Memory B cell (primary cell): ENCODE measurements at places on chromosomes 1 and 21.
A peak's percentile ranks its signal among the peaks of the same experiment; 100 is the strongest.

DNA sequence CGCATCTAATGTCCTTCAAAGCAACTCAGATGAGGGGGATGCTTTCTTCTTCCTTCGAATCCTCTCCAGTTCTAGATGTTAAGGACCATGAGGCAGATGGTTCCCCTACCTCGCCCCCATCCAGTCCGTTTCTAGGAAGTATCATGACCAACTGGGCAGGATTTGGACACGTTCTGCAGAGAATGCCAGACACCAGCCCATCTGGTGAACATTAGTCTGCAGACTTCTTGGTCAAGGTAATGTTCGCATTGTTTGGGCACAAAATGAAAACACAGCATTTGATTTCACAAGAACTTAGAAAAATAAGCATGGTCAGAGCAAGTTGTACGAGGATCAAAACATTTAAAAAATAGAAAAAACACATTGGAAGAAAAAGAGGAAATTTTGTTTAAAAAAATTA lies 25.4 kb upstream of the ADARB1 start:
- no peak overlapping the region for H3K27ac ChIP-seq
- DNase-seq, result no peak
- H3K4me3 ChIP-seq, result no peak overlapping the region
- H3K36me3 ChIP-seq, result no peaks in the 10 kb centered on the region
- peaks cover 30% of the 10 kb centered on the region for H3K27me3 ChIP-seq
- no peaks in the 10 kb centered on the region for H3K4me1 ChIP-seq

- no peaks in the 10 kb centered on the region for H3K36me3 ChIP-seq
- peak; percentile 21 for DNase-seq
- H3K27ac ChIP-seq, result no peak overlapping the region
- peaks cover 36% of the 10 kb centered on the region for H3K4me1 ChIP-seq
- no peak overlapping the region for H3K4me3 ChIP-seq
These were observed 124.7 kb upstream of the KIAA0040 start for GRCh38 chr1:175317309-175317708.

DNA sequence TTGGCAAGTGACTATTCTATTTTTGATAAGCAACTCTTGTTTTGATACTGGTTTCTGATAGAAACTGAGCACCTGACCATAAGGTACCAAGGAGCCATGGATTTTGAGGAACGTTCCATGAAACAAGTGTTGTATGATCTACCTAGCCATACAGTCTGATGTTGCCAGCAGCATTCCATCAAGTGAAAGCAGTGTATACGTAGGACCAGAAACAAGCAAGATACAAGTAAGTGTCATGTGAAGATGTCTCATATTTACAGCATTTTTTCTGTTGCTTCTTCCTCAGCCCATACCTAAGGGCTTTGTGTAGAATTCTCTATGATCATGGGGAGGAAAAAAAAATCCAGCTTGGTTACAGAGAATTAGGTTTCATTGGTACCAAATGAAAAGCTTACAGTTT lies 55.6 kb upstream of the RABGAP1L start:
- H3K27me3 ChIP-seq, result no peaks in the 10 kb centered on the region
- H3K27ac ChIP-seq, result no peak overlapping the region
- no peaks in the 10 kb centered on the region for H3K4me1 ChIP-seq
- H3K36me3 ChIP-seq, result no peaks in the 10 kb centered on the region
- H3K4me3 ChIP-seq, result no peak overlapping the region

DNA sequence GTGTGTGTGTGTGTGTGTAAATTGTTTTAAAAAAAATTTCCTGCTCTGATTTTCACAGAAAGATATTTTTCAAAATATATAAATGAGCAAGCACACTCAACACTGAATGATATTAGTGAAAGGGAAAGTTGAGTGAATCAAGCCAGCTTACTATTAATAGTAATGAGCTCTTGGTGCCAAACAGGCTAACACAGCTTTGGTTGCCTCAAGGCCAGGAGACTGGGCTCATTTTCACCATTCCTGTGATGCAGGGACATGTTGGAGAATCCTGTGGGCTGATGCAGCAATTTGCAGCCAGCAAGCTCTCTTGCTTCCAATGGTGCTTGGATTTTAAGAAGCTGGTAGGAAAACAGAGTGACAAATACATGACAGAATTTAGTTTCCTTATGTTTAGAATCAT lies 30.2 kb downstream of the PLA2G4A start:
- H3K27ac ChIP-seq, result no peak overlapping the region
- H3K36me3 ChIP-seq, result no peaks in the 10 kb centered on the region
- no peak for DNase-seq
- no peaks in the 10 kb centered on the region for H3K4me1 ChIP-seq
- H3K4me3 ChIP-seq, result no peak overlapping the region

- H3K27me3 ChIP-seq, result peaks cover 2% of the 10 kb centered on the region
- H3K4me1 ChIP-seq, result no peaks in the 10 kb centered on the region
- DNase-seq, result no peak
- H3K27ac ChIP-seq, result no peak overlapping the region
- H3K4me3 ChIP-seq, result no peak overlapping the region
These were observed 380.5 kb upstream of the VAMP3 start for GRCh38 chr1:7390604-7391000.

- no peaks in the 10 kb centered on the region for H3K4me1 ChIP-seq
- no peak overlapping the region for H3K27ac ChIP-seq
- no peak overlapping the region for H3K4me3 ChIP-seq
- H3K27me3 ChIP-seq, result no peaks in the 10 kb centered on the region
- no peaks in the 10 kb centered on the region for H3K36me3 ChIP-seq
These were observed 516.9 kb downstream of the BRINP3 start for GRCh38 chr1:189960769-189961168.

- no peaks in the 10 kb centered on the region for H3K4me1 ChIP-seq
- no peak for DNase-seq
- H3K4me3 ChIP-seq, result no peak overlapping the region
- no peaks in the 10 kb centered on the region for H3K36me3 ChIP-seq
These were observed 48.5 kb downstream of the AJAP1 start for GRCh38 chr1:4702932-4703331.

GRCh38 chr21:32726839-32727686 lies 750 bp downstream of the SYNJ1 start:
- H3K4me1 ChIP-seq, result peaks cover 12% of the 10 kb centered on the region
- H3K36me3 ChIP-seq, result peaks cover 7% of the 10 kb centered on the region

DNA sequence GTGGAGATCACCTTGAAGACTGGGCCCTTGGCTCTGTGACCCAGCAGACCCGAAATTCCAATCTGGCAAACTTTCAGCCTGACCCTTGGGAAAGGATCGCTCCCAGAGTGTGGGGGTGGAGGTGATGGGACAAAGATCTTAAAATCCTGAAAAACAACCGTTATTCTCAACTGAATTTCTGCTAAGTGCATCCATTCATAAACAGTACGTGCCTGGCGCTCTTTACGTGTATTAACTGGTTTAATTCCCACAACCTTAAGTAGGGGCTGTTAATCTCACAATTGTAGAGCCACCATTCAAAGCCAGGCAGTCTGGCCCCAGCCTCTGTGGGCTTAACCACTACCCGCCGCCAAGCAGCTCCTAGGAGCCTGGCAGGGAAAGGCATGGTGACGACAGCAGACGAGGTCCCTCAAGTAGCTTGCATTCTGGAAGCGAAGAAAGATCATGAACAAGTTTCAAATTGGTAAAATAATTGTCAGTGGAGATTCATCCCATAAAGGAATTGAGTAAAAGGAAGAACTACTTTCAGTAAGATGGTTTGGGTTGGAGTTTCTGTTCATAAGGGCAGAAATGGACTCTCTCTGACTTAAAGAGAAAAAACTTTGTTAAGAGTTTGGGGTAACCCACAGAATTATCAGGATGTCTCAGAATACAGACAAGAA lies 11.4 kb upstream of the RGS16 start:
- no peak for DNase-seq
- peak overlapping the region; percentile 86 for H3K27ac ChIP-seq
- H3K27me3 ChIP-seq, result peaks cover 4% of the 10 kb centered on the region
- peak overlapping the region; percentile 80 for H3K4me3 ChIP-seq

- H3K36me3 ChIP-seq, result peaks cover 20% of the 10 kb centered on the region
- H3K4me1 ChIP-seq, result peaks cover 8% of the 10 kb centered on the region
- peak overlapping the region; percentile 75 for H3K27ac ChIP-seq
These were observed 34.0 kb downstream of the BACH1 start for GRCh38 chr21:29332461-29333362.

DNA sequence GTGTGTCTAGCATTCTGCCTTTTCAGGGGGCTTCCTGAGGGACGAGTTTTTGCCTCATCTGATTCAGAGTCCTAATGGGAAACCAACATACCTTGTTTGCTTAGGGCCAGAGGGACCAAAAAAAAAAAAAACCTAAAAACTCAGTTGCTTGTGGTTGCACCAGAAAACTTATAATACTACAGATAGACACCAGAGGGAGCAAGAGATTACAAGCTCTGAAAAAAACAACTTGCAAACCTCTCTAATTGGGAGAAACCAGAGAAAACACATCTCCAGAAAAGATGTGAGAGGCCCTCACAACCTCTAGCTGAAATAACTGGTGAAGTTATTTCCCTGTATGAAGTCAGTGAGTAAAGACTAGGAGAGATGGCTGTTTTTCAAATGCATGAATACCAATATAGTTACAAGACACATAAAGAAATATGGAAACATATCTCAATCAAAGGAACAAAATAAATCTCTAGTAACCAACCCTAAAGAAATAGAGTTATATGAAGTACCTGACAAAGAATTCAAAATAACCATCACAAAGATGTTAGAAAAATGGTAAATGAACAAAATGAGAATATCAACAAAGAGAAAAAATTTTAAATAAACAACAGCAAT lies 233.7 kb upstream of the NFIA start:
- H3K27ac ChIP-seq, result no peak overlapping the region
- DNase-seq, result no peak
- H3K4me3 ChIP-seq, result no peak overlapping the region
- H3K27me3 ChIP-seq, result no peaks in the 10 kb centered on the region
- no peaks in the 10 kb centered on the region for H3K36me3 ChIP-seq
- no peaks in the 10 kb centered on the region for H3K4me1 ChIP-seq

DNA sequence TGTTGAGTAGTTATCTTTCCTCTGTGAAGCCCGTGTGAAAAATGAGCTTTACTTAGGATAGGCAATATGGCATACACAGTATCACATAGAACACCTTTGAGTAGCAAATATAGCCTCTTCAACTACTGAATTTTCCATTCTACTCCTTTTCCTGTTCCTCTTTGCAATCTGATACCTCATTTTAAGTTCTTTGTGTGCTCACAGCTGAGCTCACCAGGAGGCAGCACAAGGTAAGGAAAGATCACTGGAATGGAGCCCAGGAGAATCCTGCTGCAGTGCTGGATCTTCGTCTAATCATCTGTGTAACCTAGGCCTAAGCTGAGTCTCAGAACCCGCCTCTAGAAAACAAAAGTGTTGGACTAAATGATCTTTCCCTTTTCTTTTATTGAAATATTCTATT lies 171.0 kb downstream of the LRRC40 start:
- H3K36me3 ChIP-seq, result no peaks in the 10 kb centered on the region
- no peak for DNase-seq
- H3K4me1 ChIP-seq, result no peaks in the 10 kb centered on the region
- no peaks in the 10 kb centered on the region for H3K27me3 ChIP-seq
- H3K27ac ChIP-seq, result no peak overlapping the region

DNA sequence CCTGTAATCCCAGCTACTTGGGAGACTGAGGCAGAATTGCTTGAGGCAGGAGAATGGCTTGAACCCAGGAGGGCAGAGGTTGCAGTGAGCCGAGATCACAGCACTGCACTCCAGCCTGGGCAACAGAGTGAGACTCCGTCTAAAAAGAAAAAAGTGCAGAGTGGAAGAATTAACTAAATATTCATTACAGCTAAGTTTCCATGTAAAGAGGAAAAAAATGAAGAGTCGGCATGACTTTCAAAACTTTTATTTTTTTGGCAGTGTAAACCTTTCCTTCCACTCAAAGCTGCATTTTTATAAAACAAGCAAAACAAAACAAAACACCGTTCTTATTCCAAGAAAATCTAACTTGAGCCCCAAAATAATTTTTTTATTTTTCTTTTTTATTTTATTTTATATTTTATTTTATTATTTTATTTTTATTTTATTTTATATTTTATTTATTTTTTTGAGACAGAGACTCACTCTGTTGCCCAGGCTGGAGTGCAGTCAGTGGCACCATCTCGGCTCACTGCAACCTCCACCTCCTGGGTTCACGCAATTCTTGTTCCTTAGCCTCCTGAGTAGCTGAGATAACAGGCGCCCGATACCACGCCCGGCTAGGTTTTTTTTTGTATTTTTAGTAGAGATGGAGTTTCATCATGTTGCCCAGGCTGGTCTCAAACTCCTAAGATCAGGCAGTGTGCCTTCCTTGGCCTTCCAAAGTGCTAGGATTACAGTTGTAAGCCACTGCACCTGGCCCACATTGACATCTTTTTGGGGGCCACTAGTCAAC lies 62.9 kb downstream of the PACC1 start:
- H3K27me3 ChIP-seq, result no peaks in the 10 kb centered on the region
- no peak overlapping the region for H3K4me3 ChIP-seq
- no peaks in the 10 kb centered on the region for H3K4me1 ChIP-seq

- DNase-seq, result no peak
- peak overlapping the region; percentile 37 for H3K27ac ChIP-seq
- H3K27me3 ChIP-seq, result no peaks in the 10 kb centered on the region
- peak overlapping the region; percentile 64 for H3K4me3 ChIP-seq
These were observed 73.8 kb downstream of the BCAR3 start for GRCh38 chr1:93607814-93608186.

DNA sequence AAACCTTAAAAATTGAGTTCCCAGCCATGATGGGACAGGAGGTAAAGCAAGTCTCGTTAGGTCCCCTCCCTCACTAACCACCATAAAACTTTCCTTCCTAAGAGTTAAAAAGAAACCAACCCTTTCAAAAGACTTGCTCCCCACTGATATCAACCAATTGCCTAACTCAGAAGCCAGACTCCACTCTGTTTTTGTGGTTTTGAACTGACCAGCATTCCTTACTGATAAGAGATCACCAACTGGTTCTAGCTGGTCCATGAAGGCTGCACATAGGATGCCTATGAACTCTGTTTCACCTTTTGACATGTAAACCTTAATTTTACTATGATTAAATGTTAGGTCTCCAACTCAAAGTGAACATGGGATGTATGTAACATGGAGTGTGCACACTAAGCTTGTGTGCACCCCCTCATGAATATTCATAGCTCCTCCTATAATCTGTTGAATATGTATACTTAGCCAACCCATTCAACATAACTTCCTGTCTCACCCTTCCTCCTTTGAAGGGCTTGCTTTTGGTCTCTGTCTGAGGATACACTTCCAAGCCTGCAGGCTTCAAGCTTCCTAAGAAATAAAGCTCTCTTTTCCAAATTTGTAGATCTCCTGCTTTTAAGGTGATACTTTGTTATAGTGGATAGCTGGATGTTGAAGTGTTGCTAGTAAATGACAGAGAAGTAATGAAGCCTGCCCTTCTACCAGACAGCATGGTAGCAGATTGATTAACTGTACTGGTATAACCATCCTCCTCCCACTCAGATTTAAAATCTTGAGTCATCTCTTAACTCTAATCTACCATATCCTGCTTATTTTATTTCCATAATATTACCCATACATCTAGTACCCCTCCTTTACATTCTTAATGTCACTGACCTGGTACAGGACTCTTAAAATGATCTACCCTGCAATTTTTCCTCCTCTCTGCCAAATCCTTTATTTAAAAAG lies 95.6 kb downstream of the ZNF644 start:
- no peaks in the 10 kb centered on the region for H3K27me3 ChIP-seq
- H3K27ac ChIP-seq, result peak overlapping the region; percentile 54
- peaks cover 40% of the 10 kb centered on the region for H3K4me1 ChIP-seq
- no peak overlapping the region for H3K4me3 ChIP-seq
- DNase-seq, result no peak
- H3K36me3 ChIP-seq, result peaks cover 30% of the 10 kb centered on the region

GRCh38 chr1:166693673-166694297 lies 145.5 kb upstream of the POGK start:
- no peaks in the 10 kb centered on the region for H3K4me1 ChIP-seq
- H3K36me3 ChIP-seq, result no peaks in the 10 kb centered on the region
- no peak for DNase-seq
- H3K27ac ChIP-seq, result no peak overlapping the region

- H3K4me1 ChIP-seq, result peaks cover 52% of the 10 kb centered on the region
- no peak for DNase-seq
- H3K36me3 ChIP-seq, result peaks cover 8% of the 10 kb centered on the region
- H3K27ac ChIP-seq, result no peak overlapping the region
- peaks cover 5% of the 10 kb centered on the region for H3K27me3 ChIP-seq
- H3K4me3 ChIP-seq, result no peak overlapping the region
These were observed 16.2 kb upstream of the DISC1 start for GRCh38 chr1:231610388-231610787.
